ENCODE measurements at places on chromosomes 2 and 18. TPM values are rescaled to one million over a fixed set of nuclear protein-coding genes. Genes with fewer than 3 reads are reported as not detected.

DNA sequence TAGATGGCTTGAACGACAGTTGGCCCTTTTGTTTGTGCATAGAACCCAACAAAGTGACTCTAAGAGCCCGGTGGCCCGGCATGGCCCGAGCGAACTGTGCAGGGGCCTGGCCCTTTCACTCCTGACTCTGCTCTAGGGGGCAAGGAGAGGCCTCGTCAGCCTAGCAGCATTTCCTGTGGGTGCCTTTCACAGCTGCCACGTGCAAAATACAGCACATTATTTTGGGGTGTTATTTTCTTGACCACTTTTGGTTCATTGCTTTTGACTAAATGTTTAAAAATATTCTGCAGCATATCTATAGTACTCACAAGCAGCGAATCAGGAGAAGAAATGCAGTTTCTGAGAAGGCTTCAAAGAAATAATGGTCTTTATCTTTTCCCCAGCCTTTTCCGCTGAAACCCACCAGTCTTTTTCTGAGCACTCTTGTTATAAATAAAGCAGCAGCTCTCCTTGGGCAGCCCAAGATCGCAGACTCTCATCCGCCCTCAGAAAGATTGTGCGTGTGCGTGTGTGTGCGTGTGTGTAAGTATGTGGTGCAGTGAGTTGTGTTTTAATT lies 31.3 kb downstream of the DGKD start:
- no peak for DNase-seq

GRCh38 chr2:86021396-86022378 lies 84.0 kb downstream of the POLR1A start:
- DNase-seq, result no peak

DNA sequence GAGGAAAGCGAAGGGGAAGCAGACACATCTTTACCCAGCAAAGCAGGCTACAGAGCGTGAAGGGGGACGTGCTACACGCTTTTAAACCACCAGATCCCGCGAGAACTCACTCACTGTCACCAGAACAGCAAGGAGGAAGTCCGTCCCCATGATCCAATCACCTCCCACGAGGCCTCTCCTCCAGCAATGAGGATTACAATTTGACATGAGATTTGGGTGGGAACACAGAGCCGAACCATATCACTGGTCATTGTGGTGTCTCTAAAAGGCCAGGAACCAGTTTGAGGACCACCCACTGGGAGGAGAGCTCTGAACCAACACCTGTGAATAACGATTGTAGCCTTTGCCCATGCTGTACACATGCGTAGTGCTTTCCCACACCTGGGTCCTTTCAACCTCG lies 116.6 kb upstream of the FAM136A start:
- no peak for DNase-seq

DNA sequence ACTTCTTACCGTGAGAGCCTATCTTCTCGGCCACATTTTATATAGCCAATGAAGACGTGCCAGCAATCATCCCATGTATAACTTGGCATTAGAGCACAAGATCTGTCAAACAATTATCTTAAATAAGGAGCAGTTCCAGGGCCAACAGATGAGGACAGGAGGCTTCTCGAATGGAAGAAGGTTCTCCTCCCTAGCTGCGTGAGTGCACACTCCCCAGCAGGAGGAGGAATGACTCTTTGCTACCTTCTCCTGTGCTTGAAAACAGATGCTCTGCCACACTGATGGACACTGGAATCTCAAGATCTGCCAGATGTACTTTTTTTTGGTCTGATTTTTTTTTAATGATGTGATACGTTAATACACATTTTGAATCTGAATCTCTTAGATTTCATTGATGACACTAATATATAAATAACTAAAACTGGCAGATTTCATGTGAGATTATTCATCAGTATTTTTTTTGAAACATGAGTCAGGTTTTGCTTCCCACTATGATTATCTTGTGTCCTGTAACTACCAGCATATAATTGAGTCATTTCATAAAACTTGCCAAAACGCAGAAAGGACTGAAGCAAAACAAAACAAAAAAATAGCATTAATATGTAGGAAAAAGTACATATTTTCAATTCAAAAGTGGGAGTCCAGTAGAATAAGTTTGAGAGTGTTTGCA lies 626 bp upstream of the VIT start:
- no peak for DNase-seq

DNA sequence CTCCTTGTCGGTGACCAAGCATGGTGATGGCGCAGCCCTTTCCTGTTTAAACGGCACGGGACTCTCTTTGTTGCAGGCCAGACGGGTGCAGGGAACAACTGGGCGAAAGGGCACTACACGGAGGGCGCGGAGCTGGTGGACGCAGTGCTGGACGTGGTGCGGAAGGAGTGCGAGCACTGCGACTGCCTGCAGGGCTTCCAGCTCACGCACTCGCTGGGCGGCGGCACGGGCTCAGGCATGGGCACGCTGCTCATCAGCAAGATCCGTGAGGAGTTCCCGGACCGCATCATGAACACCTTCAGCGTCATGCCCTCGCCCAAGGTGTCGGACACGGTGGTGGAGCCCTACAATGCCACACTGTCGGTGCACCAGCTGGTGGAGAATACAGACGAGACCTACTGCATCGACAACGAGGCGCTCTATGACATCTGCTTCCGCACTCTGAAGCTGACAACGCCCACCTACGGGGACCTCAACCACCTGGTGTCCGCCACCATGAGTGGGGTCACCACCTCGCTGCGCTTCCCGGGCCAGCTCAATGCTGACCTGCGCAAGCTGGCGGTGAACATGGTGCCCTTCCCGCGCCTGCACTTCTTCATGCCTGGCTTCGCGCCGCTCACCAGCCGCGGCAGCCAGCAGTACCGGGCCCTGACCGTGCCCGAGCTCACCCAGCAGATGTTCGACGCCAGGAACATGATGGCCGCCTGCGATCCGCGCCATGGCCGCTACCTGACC lies 17.1 kb downstream of the TUBB6 start:
- DNase-seq, result no peak

- DNase-seq, result no peak
Measured at GRCh38 chr2:165870346-165870745, 76.3 kb upstream of the GALNT3 start.

DNA sequence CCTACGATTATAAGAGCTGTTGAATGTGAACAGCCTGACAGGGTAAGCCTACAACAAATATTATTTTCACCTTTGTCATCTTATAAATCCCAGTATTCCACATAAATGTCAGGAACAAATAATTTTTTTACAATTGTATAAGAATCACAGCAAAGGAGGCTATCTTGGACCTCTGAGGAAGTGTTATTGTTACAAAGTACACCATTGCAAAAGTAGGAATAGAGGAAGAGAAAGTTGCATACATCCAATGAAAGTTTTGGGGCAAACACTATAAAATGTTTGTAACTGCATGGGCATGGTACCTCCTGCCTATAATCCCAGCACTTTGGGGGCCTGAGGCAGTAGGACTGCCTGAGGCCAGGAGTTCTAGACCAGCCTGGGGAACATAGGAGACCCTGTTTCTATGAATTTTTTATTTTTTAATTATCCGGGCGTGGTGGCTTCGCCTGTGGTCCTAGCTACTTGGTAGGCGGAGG lies 715 bp upstream of the MEMO1 start:
- no peak for DNase-seq

- DNase-seq, result no peak
Measured at GRCh38 chr2:192098814-192099491, 95.8 kb downstream of the TMEFF2 start.

DNA sequence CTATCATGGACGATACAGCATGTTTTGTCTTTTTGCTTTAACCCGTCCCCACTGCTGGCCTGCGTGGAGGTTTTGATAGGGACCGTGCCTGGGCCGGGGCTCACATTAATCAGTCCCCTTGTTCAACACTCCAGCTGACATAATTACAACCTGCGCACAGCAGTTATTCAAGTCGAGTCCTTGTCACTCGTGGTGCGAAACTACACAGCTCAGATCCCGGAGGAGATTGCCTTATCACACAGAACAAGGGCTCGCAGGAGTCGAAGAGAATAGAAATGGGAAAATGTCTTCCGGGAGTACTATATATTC lies 304.4 kb downstream of the ZNF407 start:
- DNase-seq, result no peak

- DNase-seq, result peak; percentile 91
Measured at GRCh38 chr2:14632133-14632936, at the start of gene LRATD1. Gene LRATD1 (plus strand): TSS chr2:14632717. CDS start chr2:14633980, 1,263 bp downstream.

DNA sequence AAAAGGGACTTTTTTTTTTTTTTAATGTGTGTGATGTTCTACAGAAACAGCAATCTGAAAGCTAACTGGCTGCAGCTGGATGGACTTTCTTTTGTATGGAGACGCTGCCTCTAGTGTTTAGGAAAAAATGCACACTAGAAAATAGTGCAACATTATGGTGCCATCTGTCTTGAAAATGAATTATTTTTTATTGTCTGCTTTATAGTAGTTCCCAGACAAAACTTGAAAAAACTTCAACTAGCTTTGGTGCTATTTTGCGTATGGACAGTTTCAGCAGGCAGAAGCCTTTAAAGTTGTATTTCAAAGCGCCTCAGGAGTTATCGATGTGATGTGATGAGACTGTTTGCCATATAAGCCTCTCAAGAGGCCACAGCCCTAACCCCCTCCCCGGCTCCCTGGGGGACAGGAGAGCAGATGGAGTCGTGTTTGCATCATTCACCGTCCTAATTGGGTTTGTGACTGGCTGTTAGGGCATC lies 86.9 kb downstream of the LTBP1 start:
- DNase-seq, result peak; percentile 49

DNA sequence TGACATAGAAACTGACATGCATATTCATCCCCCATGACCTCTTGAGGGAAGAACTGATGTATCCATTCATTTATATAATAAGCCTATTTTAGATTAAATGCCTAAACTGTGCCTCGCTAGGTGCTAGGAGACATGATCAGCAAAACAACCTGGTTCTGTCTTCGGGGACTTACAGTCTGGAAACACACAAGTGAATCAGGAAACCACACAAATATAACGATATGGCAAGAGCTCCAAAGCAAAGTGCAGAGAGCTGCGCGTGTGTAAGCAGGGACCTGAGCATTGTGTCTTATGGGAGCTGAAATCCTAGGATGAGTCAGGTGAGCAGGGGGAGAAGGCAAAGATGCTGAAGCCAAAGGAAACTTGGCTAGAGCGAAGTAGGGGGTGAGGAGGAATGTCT lies 120.6 kb downstream of the NRP2 start:
- no peak for DNase-seq

GRCh38 chr2:156399950-156400705 lies 36.1 kb upstream of the GPD2 start:
- DNase-seq, result peak; percentile 80

DNA sequence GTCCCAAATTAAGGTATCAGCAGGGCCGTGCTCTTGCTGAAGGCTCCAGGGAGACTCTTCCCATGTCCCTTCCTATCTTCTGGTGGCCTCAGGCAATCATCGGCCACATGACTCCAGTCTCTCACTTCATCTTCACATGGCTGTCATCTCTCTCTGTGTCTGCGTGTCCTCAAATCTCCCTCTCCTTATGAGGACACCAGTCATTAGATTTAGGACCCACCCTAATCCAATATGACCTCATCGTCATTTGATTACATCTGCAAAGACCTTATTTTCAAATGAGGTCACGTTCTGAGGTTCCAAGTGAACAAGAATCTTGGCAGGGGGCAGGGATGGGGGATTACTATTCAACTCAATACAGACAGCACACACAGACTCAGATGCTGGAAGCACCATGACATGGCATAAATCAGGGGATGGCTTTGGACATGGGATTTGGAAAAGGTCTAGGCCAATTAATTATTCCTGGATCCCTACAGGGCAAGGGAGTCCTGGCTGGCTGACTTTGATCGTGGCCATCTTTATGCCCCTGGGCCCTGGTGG lies 210.0 kb upstream of the SKOR2 start:
- DNase-seq, result no peak

GRCh38 chr2:203761121-203761520 lies 54.7 kb downstream of the CD28 start:
- DNase-seq, result no peak

DNA sequence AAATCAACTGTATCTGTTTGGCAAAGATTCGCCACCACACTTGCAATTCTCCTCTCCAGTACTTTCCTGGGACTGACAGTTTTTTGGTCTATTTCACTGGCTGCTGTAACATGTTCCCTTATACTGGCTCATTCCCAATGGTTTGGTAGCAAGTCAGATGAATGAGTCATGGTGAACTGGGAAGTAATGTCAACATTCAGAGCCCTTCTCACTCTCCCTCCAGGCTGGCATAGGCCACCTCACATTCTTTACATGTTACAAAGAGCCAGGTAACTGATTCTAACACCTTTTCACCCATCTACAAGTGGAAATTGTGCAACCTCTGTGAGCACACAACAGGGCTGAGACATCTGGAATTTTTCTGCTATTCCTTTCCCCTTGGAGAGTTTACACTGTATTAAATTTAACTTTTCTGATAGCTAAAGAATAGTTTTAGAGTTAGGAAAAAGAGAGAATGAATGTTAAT lies 111.3 kb upstream of the TLK1 start:
- no peak for DNase-seq

DNA sequence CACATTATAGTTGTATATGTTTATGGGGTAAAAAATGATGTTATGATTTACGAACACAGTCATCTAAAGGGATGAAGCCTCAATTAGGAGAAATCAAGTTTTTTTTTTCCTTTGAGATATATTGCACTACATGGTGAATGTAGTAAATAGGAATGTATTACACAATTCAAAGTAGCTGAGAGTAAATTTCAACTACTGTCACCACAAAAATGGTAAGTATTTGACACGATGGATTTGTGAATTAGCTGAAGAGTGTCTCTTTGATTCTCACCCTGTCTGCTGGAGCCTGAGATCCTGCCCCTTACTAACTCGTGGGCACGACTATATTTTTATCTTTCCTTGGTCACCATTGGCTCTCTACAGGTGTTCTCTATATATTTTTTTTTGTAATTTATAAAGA lies 540.4 kb upstream of the DSEL start:
- no peak for DNase-seq

DNA sequence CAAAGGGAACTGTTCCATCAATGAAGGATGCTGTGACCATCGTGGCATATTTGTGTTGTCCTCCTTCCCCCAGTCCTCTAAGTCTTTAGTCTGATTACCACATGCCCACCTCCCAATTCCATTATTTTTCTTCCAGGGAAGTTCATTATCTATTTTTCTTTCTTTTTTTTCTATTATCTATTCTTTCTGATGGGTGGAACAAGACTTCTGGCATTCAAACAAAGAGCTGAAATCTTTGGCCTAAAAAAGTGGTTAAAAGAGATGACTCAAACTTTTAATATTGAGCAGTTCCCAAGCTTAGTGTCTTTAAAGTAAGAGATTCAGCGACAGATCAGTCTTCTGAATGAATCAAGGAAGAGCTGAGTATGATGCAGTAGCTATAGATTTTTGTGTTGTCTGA lies 66.6 kb downstream of the DIS3L2 start:
- DNase-seq, result no peak

- no peak for DNase-seq
Measured at GRCh38 chr2:240917009-240917683, 11.0 kb downstream of the CROCC2 start.

The DSG1 gene
- polyA plus RNA-seq, result 0.12 TPM

The TMEM169 gene
- 12.8 TPM for polyA plus RNA-seq

The MORN2 gene
- polyA plus RNA-seq, result 49.6 TPM

The TMEM178A gene
- 85.0 TPM for polyA plus RNA-seq

The TRIM54 gene
- 8.2 TPM for polyA plus RNA-seq

The FOXD4L1 gene
- 0.16 TPM for polyA plus RNA-seq

The ASB18 gene
- 0.13 TPM for polyA plus RNA-seq

All from renal pelvis (tissue), 12 donors.